Left ventricle myocardium inferior (tissue), 1 donor: ENCODE measurements at places on chromosomes 16 and 17.

- no peak for DNase-seq
Measured at GRCh38 chr17:41907185-41907556, 11.6 kb downstream of the ACLY start.

GRCh38 chr16:89785523-89786155 is 30.8 kb downstream of the FANCA start:
- DNase-seq = no peak

DNA sequence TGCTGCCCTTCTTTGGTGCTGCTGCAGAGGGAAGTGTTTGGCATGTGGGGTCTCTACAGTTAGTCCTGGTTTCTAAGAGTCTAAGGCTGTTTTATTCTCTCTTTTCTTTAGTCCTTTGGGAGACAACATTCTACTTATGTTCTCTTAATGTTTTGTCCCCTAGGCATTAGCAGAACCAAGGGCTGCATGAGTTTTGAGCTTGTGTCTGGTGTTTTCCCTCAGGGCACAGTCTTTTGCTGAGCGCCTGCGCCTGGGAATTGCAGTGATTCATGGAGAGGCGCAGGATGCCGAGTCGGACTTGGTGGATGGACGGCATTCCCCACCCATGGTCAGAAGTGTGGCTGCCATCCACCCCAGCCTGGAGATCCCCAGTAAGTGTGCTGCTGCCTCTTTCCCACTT is 41.1 kb upstream of the SLC5A10 start:
- DNase-seq = no peak

GRCh38 chr16:17529982-17530760 is 59.4 kb upstream of the XYLT1 start:
- no peak for DNase-seq

DNA sequence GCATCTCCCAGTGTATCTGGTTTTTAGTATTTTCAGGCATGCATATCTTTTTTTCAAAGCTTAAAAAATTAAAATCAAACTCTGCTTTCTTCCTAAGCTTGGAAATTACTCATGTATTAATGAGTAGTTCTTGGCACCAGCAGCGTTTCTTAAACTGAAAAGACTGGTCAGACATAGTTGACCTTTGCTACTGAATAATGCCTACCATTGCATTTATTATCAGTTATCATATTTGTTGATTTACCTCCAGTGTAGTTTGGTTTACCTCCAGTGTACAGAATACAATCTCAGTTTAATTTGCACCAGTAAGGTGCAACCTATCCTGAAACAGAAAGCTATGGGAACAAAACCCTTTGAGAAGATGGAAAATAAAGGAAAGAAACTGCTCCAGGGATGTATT is 34.5 kb upstream of the EVI2A start:
- DNase-seq = no peak

- no peak for DNase-seq
Measured at GRCh38 chr17:14052886-14053615, 16.3 kb upstream of the COX10 start.

DNA sequence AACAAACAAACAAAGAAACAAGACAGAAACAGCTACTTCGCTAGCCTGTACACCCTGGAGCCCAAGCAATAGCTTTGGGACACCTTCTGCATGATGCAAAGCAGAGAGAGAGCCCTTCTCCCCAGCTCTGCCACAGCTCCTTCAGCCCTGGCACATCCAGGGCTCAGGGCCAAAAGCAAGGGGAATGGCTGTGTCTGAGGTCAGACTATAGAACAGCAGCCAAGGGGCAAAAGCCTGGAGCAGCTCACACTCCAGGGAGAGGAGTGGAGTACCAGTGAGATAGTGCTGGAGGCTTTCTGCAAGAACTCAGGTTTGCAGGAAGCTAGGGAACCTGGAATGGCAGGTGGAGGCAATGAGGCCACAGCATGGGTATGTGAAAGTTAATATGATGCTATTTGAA is 11.6 kb upstream of the SEPHS2 start:
- DNase-seq = no peak

DNA sequence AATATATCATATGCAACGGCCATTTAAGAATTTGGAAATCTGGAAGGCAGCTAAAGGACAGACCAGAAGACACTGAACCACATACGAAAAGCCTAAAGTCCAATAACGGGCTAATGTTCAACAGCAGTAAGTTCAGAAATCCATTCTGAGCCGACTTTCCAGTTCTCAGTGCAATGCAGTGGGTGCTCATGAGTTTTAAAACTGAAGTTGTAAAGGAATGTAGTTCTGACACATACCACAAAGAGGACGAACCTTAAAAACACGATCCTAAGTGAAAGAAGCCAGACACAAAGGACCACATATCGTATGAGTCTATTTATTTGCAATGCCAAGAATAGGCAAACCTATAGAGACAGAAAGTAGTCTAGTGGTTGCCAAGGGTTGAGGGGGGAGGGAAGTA is 278.3 kb upstream of the ZFHX3 start:
- DNase-seq = no peak

GRCh38 chr17:65023791-65024190 is 32.7 kb downstream of the GNA13 start:
- DNase-seq = no peak

GRCh38 chr16:77951788-77952187 is 70.6 kb upstream of the CLEC3A start:
- no peak for DNase-seq

GRCh38 chr17:9911089-9911488 is 6.0 kb upstream of the RCVRN start:
- no peak for DNase-seq
